Fibroblast of skin of scalp (primary cell): ENCODE measurements at places on chromosomes 5 and 9.
A peak's percentile ranks its signal among the peaks of the same experiment; 100 is the strongest.

- DNase-seq = peak; percentile 62
Measured at GRCh38 chr9:85212209-85212608, 529.5 kb downstream of the AGTPBP1 start.

- DNase-seq = no peak
Measured at GRCh38 chr9:133113163-133113948, 7.7 kb downstream of the RALGDS start.

DNA sequence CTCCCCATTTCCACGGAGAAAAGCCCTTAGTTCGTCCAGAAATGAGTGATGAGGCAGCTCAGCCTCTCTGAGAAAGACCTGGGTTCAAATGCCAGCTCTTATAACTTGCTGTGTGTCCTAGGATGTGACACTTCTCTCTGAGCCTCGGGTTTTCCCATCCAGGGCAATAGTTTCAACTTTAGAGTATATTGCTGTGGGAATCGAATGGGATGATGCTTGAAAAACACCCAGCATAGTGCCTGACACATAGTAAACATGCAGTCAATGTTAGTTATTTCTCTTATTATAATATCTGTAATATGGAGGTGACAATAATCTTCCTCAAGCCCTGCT lies 430 bp upstream of the MAPKAP1 start:
- DNase-seq = no peak

DNA sequence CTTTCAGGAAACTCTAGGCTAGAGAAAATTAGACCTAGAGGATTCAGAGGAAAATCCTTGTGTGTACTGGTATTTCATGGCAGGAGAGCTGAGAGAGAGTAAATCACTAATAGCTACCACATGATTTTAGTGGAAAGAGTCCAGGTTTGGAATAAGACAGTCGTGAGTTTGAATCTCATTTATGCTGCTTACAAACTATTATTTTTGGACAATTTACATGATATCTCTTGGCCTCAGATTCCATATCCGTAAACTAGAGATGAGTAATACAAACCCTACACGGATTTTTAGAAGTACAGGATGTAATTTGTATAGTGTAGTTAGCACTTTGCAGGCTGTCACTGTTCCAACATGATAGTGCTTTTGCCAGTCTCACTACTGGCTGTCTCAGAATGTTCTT lies 2.7 kb downstream of the IL31RA start:
- peak; percentile 70 for DNase-seq

- DNase-seq = no peak
Measured at GRCh38 chr9:3696368-3696767, 170.6 kb upstream of the RFX3 start.

DNA sequence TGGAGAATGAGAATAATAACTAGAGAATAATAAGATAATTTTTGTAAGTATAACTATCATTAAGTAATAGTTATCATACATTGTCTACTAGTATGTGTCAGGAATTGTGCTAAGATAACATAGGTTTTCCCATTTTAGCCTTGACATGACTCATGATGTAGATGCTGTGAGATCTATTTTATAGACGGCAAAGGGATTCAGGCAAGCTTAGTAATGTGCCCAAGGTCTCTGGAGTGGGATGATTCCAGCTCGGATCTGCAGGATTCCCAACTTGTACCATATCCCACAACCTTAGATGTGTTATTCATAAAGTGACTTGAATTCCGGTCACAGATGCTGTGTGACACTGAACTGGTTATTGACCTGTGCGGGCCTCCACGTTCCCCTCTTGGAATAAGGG lies 51.5 kb downstream of the IL31RA start:
- DNase-seq = no peak

DNA sequence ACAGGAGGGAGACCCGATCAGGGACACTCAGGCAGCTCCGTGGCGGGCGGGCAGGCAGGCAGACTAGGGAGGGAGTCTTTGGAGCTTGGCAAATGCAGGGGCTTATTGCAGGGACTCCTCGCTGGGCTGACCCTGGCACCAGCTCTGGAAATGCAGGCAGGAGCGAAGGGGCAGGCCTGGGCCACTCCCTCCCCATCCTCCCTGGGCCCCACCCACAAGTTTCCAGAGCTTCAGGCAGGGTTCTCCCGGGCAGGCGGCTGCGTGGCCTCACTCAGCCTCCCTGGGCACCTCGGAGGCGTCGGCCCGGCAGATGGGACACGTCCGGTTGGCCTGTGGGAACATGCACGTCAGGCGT lies 8.5 kb downstream of the RNF44 start:
- DNase-seq = no peak

DNA sequence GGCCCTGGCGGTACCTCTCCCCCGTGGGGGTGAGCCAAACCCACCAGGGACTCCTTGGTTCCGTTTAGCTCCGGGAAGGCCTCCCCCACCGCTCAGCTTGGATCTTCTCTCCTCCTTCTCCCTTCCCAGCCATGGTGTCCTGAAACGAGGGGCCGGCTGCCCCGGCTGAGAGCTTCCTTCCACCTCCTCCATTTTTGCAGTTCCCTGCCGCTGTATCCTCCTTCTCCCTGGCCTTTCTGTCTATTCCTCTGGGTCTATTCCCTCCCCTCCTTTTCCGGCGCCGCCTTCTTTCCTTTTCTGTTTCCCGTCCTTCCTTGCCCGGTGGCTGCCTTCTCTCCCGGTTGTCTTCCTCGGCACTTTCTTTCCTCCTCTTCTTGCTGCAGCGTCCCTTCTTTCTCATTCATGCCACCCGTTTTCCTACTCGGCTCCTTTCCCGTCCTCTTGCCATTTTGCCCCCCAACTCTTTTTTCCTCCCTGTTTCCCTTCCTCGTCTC lies 110.4 kb downstream of the LIFR start:
- DNase-seq = no peak

DNA sequence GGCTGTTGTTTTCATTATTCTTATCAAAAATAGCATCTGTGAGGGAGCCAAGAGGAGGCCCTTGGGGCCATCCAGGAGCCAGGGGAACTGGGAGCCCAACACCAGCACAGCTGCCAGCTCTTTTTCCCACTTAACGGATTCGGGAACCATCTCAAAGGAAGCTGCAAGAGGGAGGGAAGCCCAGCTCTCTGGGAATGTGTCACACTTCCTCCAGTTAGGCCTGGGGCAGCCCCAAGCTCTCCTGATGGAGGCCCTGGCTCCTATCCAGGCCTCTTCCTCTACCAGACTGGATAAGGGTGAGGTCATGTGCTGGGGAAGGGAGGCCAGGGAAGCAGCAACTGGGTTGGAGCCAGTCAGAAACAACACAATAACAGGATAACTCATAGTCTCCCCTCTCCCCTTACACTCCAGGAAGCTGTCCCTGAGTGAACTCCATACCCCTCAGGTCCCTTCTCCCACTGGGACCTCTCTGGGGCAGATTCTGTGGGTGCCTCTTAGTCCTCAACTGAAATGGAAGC lies 12.7 kb downstream of the CSF2 start:
- peak; percentile 95 for DNase-seq

DNA sequence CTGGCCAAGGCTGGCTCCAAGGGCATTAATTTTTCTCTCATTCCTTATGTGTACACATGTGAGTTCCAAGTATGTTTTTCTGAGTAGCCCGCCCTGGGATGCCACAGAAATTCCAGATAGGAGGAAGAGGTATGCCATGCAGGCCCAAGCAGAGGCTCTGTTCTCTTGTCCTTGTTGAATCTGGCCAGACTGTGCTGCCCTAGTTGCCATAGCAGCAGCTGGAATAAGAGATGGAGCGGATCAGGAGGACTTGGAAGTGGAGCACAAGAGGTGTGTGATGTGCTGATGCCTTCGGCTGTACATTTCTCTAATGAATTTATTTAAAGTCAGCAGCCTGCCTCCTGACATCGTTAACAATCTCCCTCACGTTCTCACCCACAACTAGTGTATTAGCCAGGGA lies 235.6 kb upstream of the RPS23 start:
- DNase-seq = no peak

DNA sequence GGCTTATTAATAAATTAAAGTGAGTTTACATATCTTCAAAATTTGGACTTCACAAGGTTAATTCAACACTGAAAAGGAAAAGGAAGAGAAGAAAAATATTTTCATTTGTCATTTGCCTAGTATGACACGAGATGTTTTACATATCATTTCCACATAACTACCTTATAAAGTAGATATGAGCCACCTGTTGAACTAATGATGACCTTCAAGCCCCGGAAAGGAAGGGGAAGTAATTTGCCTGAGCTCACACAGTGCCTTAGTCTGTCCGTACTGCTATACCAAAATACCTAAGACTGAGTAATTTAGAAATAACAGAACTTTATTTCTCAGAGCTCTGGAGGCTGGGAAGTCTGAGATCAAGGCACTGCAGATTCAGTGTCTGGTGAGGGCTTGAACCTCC lies 17.9 kb downstream of the CMYA5 start:
- DNase-seq = no peak

DNA sequence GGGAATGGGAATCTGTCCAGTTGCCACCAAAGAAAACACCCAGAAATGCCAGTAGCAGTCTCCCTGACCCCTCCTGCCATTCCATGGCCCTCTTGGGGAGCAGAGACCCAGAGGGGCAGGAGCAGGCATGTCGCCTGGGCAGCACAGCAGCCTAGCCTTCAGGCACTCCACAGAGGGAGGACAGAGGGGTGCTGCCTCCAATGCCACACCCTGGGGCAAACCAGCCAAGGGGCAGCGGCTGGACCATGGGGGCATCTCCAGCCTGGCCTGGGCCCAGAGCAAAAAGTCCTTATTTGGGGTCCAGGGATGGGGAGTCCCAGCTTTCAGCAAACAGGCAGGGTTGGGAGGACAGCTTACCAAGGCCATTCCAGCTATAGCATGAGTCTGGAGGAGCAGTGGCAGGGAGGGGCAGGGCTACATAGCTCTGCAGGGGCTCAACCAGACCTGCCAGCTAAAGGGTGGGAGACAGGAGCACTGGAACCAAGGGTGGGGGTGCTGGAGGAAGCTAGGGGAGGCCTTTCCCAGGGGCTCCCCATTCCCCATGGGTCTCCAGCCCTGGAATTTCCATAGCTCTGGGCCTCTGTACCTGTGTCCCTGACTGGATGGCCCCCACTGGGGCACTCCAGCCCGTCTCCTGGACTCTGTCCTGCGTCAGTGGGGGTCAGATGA lies 6.7 kb downstream of the BRD3 start:
- DNase-seq = no peak

GRCh38 chr5:168234133-168234532 lies 57.3 kb upstream of the WWC1 start:
- DNase-seq = no peak

- peak; percentile 66 for DNase-seq
Measured at GRCh38 chr9:114163517-114163951, 8.2 kb downstream of the COL27A1 start.

DNA sequence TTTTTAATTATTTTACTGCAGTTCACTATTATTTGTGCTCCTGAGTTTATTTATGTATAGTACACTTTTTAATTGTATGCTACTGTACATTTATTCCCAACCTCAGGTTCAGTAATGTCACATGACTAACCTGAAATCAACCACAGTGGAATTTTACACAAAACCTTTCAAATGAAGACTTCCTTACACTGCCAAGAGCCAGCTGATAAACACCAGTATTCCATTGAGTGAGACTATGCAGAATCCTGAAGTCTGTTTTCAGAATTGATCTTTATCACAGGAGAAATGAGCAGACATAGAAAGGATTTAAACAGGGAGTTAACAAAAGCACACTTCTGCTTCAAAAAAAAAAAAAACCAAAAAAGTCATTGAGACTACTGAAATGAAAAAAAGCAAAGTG lies 219.5 kb downstream of the PRR16 start:
- no peak for DNase-seq

DNA sequence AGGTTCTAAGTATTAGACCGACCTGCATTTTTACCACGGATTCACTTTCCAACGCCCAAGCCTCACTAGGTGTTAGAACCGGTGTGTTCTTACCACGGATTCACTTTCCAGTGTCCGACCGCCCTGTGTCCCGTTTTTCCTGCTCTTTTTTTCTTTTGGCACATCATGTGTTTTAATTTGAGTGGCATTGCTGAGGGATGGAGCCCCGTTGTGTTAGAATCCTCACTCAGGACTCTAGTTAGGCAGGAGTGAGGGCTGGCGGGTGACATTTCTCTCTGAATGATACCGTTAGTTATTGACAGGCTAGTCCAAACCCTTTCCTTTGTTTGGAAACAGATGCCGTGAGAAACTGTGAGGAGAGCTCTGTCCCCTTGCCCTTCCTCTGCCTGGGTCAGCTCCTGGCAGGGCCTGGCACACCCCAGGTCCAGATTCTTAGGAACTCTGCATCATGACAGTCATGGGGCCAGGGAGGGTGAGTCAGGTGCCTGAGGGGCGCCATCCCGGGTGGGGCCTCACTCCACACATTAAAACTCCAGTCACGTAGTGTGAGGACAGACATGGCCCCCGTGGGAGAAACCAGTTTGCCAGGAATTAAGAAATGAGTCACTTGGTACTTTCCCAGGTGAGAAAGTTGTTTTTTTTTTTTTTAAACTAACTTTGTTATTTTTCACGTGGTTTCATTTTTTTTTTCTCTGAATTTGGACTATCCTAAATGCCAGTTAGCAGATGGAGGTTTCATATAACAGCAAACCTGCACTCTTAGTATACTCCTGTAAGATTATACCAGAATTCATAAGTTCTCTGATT lies 15.8 kb downstream of the EXOC3 start:
- peak; percentile 24 for DNase-seq

- no peak for DNase-seq
Measured at GRCh38 chr9:13548535-13548934, 269.0 kb upstream of the MPDZ start.

GRCh38 chr5:147245381-147246165 lies 10.7 kb downstream of the STK32A start:
- no peak for DNase-seq

DNA sequence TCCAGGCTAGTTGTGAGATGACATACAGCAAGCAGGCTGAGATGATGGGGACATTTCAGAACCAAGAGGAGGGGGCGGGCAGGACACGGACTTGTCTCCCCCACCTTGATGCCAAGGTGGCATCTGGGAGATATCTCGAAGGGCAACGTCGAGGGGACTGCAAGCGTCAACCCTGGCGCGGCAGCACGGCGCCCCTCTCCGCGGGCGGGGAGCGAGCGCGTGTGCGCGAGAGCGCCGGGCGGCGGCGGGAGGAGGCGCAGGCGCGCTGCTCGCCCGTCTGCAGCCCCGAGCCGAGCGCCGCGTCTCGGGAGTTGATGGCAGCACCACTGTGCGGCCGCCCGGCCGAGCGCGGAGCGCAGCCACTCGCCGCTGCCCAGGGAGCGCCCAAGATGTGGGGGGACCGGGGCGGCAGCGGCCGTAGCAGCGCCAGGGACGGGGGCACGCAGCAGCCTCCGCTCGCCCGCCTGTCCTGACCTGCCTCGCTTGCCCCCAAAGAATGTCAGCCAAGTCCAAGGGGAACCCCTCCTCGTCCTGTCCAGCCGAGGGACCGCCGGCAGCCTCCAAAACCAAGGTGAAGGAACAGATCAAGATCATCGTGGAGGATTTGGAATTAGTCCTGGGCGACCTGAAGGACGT lies at the start of gene PRR16:
TSS of gene PRR16 (plus strand) at position 310 of the 636 bp plus-strand sequence.
- peak; percentile 83 for DNase-seq

GRCh38 chr5:24602188-24602587 lies 42.6 kb downstream of the CDH10 start:
- DNase-seq = no peak
